ENCODE measurements at places on chromosomes 12 and 14. TPM values are rescaled to one million over a fixed set of nuclear protein-coding genes. Genes with fewer than 3 reads are reported as not detected.

DNA sequence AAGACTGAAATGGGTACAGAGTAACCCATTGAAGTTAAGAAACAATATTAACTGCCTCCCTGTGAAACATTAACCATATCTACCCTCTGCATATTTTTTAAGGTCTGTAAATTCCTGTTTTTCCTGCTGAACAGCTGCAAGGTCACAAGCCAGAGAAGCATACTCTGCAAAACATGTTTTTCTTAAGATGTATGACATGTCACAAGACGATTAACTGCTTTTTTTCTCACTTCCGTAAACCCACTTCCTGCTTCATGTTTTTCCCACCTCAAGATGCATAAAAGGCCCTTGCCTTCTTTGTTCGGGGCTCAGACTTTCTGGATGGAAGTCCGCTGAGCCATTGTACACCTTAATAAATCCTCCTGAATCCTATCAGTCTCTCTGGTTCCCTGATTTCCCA lies 504.7 kb upstream of the MIS18BP1 start:
- no peak for DNase-seq
- H3K27me3 ChIP-seq, result no peaks in the 10 kb centered on the region
- H3K4me3 ChIP-seq, result no peak overlapping the region

GRCh38 chr12:1418144-1418543 lies 176.2 kb downstream of the FBXL14 start:
- H3K4me3 ChIP-seq, result no peak overlapping the region
- H3K27me3 ChIP-seq, result no peaks in the 10 kb centered on the region
- peaks cover 11% of the 10 kb centered on the region for H3K4me1 ChIP-seq
- DNase-seq, result no peak
- peaks cover 19% of the 10 kb centered on the region for H3K36me3 ChIP-seq

GRCh38 chr12:25959071-25959961 lies 834 bp downstream of the RASSF8 start:
- H3K4me3 ChIP-seq, result peak overlapping the region; percentile 88
- DNase-seq, result peak; percentile 27
- H3K27me3 ChIP-seq, result peaks cover 53% of the 10 kb centered on the region
- peak overlapping the region; percentile 34 for H3K27ac ChIP-seq
- no peaks in the 10 kb centered on the region for H3K36me3 ChIP-seq

DNA sequence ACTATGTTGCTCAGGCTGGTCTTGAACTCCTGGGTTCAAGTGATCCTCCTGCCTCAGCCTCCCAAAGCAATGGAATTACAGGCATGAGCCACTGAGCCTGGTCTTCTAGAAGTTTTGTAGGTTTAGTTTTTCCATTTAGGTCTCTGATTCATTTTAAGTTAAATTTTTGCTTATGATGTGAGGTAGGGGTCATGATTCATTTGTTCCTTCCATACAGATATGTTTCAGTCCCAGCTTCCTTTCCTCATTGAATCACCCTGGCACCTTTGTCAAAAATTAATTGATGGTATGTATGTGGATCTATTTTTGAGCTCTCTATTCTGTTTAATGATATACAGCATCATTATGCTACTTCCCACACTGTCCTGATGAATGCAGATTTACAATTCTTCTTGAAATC lies 25.6 kb upstream of the CABP1 start:
- H3K36me3 ChIP-seq, result no peaks in the 10 kb centered on the region
- H3K27ac ChIP-seq, result peak overlapping the region; percentile 35
- DNase-seq, result no peak
- H3K4me1 ChIP-seq, result peaks cover 12% of the 10 kb centered on the region
- no peak overlapping the region for H3K4me3 ChIP-seq

DNA sequence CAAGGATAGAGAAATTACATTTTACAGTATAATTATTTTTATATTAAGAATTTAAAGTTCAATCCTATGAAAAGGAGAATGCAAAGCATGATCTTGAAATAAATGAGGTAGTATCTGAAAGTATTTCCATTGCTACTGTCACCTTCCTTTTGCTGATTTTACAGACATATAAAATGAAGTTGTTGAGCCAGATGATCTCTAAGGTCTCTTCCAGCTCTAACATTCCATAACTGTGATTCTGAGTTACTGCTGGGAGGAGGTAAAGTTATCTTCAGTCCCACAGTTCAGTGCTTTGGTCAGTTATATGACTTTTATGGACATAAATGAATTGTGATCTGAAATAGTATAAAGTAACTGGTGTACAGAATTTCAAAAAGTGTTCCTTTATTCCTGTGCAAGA lies 52.8 kb downstream of the SLC38A6 start:
- H3K36me3 ChIP-seq, result no peaks in the 10 kb centered on the region
- no peak overlapping the region for H3K27ac ChIP-seq
- H3K4me3 ChIP-seq, result no peak overlapping the region
- DNase-seq, result no peak
- no peaks in the 10 kb centered on the region for H3K27me3 ChIP-seq

DNA sequence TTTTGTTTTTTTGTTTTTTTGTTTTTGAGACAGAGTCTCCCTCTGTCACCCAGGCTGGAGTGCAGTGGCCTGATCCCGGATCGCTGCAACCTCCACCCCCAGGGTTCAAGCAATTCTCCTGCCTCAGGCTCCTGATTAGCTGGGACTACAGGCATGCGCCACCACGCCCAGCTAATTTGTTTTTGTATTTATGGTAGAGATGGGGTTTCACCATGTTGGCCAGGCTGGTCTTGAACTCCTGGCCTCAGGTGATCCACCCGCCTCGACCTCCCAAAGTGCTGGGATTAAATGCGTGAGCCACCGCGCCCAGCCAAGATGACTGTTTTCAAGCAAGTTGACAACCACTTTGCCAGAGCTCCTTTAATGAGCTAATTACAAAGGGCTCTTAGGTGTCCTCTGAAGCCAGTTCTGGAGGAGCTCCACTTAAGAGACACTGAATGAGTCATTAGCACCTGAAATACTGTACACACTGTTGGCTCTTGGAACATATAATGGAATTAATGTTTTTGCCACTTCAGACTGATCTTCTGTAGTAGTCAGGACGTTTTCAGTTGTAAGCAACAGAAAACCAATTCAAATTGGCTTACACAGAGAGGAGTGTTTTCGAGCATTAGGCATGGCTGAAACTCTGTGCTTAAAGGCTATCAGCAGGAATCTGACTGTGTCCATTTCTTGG lies 55.4 kb upstream of the MED13L start:
- no peak overlapping the region for H3K27ac ChIP-seq
- no peaks in the 10 kb centered on the region for H3K36me3 ChIP-seq
- no peaks in the 10 kb centered on the region for H3K27me3 ChIP-seq
- no peak for DNase-seq
- H3K4me1 ChIP-seq, result peaks cover 9% of the 10 kb centered on the region

The ANO2 gene
- total RNA-seq, result not detected

The AMN gene
- 3.9 TPM for total RNA-seq

All from activated T-cell treated with anti-CD3 and anti-CD28 coated beads, Interleukin-2, amount 50 U/mL, for 72 hours (primary cell).